Activated T-cell treated with anti-CD3 and anti-CD28 coated beads, Interleukin-2, amount 50 U/mL, for 72 hours (primary cell): ENCODE measurements at places on chromosomes 11 and 22. TPM values are rescaled to one million over a fixed set of nuclear protein-coding genes. Genes with fewer than 3 reads are reported as not detected.

- no peaks in the 10 kb centered on the region for H3K36me3 ChIP-seq
- H3K4me1 ChIP-seq, result no peaks in the 10 kb centered on the region
- H3K4me3 ChIP-seq, result no peak overlapping the region
- no peaks in the 10 kb centered on the region for H3K27me3 ChIP-seq
- DNase-seq, result no peak
Observed at GRCh38 chr11:83661491-83662350, 375.6 kb upstream of the CCDC90B start.

GRCh38 chr11:1224111-1224490 is 1.2 kb downstream of the MUC5B start:
- DNase-seq, result no peak
- no peaks in the 10 kb centered on the region for H3K36me3 ChIP-seq
- H3K4me1 ChIP-seq, result no peaks in the 10 kb centered on the region
- H3K27ac ChIP-seq, result no peak overlapping the region

DNA sequence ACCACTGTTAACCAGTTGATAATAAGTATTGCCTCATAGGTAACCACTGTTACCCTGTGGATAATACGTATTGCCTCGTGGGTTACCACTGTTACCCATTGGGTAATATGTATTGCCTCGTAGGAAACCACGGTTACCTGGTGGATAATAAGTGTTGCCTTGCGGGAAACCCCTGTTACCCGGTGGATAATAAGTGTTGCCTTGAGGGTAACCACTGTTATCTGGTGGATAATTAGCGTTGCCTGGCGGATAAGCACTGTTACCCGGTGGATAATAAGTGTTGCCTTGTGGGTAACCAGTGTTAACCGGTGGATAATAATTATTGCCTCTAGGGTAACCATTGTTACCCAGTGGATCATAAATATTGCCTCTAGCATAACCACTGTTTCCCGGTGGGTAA is 27.3 kb upstream of the NXPE4 start:
- DNase-seq, result no peak
- H3K36me3 ChIP-seq, result no peaks in the 10 kb centered on the region
- no peaks in the 10 kb centered on the region for H3K4me1 ChIP-seq

GRCh38 chr22:27868732-27869282 is 50.2 kb downstream of the PITPNB start:
- peak overlapping the region; percentile 59 for H3K27ac ChIP-seq
- no peaks in the 10 kb centered on the region for H3K27me3 ChIP-seq
- H3K4me3 ChIP-seq, result no peak overlapping the region
- H3K4me1 ChIP-seq, result peaks cover 53% of the 10 kb centered on the region

DNA sequence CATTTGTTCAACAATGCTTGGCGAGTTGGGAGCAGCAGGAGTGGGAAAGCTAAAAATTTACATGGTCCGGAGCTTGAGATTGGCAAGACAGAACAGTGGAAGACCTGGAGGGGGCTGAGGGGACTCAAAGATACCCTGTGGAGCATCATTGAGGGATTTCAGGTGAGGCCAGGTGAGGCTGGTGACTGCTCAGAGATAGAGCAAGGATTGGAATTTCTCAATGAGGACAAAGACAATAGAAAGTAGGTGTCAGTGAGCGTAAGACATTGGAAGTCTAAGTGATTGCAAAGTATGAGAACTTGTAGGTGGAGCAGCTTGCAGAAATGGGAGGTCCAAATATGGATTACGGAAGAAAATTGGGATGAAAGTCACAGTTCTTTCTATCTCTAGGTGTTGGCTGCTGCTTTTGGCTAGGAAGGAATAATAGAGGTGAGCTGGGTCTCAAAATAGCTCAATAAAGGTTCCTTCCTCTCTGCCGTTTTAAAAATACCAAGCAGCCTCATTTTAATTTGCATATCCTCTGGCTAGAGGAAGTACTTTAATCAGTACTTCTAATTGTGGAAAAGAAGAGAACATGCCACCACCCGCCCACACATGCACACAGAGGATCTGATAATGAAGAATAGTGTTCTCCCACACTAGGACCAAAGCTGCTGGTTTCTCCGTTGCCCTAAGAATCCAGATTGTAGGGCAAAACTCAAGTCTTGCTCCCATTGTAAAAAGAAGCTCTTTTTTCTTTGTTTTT is 41.8 kb upstream of the SORL1-AS1 start:
- peak overlapping the region; percentile 67 for H3K4me3 ChIP-seq
- peaks cover 50% of the 10 kb centered on the region for H3K4me1 ChIP-seq

DGKZ gene
- 84.2 TPM for total RNA-seq

CD82 gene
- total RNA-seq, result 364 TPM
